GM10248 (cell line): ENCODE measurements at places on chromosomes 12 and 14.

DNA sequence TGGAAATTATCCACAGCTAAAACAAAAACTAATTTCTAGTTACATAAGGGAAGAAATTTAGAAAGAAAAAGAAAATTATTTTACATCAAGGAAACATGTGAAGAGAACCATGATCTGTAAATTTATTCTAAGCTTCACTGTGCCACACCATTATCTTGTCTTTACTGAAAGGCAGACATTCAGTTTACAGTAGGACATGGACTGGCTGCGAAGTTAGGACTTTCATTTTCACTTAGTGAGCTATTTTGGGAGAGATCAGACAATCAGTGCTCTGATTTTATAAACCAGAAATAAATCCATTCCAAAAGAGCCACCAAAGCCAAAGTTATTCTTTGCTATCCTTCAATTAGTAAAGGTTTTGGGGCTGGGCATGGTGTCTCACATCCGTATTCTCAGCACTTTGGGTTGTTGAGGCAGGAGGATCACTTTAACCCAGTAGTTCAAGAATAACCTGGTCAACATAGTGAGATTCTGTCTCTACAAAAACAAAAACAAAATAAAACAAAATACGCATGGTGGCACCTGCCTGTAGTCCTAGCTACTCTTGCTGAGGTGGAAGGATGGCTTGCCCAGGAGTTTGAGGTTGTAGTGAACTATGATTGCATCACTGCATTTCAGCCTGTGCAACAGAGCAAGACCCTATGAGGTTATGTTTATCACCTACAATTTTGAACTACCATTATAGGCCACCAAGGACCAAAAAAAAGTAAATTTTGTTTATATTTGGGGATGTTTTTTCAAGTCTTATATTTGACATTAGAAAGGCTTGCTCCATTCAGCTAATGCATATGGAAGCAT is 1084.8 kb upstream of the ATXN7L3B start:
- DNase-seq = no peak

DNA sequence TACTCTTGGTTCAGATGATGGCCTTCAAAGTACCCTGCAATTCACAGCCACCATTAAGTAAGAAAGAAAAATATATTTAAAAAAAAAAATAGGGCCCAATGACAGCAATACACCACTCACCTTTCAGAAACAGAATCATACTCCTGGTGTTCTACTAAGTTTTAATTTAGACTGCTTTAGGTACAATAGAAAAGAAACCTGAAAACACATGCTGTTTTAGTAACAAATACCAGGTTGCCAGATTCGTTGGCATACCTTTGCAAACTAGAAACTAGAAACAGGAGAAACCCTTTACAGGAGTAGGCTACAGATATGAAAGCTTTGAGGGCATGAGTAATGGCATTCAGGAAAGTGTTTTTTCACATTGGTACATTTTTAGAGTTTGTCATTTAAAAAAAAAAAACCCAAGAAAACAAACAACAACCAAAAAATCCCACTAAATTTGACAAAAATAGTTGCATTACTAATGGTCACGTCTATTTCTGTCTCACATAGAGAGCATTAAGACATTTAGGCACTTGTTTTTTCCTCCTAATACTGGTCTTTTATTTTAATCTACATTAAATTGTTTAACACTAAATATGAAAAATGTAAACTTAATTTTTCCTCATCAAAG is 4.0 kb downstream of the SIX1 start:
- no peak for DNase-seq

DNA sequence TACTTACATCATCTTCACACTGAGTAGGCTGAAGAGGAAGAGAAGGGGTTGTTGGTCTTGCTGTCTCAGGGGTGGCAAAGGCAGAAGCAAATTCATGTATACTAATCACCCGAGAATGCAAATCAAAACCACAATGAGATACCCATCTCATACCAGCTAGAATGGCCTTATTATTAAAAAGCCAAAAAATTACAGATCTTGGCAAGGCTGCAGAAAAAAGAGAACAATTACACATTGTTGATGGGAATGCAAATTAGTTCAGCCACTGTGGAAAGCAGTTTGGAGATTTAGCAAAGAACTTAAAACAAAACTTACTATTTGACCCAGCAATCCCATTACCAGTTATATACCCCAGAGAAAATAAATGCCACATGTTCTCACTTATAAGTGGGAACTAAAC is 154.9 kb downstream of the SEC23A start:
- DNase-seq = no peak

DNA sequence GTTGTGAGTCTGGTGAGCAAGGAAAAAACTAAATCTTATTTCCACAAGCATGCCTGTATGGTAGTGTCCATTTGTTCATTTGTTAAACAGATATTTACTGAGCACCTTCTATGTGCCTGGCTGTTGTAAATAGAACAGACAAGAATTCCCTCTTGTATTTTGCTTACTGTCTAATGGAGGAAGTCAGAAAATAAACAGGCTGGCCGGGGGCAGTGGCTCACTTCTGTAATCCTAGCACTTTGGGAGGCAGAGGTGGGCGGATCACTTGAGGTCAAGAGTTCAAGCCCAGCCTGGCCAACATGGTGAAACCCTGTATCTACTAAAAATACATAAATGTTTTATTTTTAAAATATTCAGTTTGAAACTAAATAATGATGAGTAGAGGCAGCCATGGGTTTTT is 79.3 kb downstream of the GTF2A1 start:
- no peak for DNase-seq

DNA sequence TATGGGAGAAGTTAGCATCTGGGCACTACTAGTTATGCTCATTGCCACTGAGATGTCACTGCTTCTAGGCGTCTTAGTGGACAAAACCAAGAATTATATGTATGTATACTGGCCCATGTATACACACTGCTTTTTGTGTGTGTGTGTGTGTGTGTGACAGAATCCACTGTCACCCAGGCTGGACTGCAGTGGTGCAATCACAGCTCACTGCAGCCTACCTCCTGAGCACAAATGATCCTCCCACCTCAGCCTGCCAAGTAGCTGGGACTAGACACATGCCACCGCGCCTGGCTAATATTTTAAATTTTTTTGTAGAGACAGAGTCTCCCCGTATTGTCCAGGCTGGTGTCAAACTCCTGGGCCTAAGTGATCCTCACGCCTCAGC is 25.2 kb downstream of the LIMA1 start:
- DNase-seq = no peak

DNA sequence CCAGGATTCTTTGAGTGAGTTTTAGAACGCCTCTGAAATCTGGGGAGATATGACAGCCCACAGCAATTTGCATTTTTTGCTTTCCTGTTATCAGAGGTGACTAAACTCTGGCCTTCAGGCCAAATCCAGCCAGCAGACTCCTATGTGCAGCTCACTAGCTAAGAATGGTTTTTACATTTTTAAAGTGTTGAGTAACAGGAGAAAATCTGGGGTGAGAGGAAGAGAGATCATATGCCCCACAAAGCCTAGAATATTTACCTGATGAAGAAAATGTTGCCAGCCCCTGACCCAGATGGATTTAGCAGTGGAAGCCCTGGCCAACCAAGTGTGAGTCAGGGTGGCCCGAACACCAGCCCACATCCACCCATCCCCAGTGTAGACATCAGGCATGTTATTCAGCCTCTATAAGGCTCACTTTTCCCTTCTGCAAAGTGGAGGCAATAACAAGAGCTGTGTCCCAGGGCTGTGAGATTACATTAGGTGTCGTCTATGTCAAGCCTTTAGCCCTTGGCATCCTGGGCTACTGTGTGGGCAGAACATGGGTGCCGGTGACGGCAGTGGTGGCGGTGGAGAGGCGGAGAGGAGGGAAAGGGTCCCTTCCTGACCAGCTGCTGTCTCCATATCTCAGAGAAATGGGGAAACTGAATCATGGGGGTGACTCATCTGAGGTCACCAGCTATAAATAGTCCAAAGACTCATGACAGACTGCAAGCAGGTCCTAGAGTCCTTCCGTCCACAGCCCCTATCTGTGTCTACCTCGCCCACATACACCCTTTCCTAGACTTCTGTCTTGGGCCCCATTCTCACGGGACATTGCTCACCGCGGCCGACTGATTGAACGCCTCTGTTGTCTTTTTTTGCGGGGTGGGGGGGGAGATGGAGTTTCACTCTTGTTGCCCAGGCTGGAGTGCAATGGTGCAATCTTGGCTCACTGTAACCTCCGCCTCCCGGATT is 32.6 kb upstream of the CD9 start:
- DNase-seq = peak; percentile 82

DNA sequence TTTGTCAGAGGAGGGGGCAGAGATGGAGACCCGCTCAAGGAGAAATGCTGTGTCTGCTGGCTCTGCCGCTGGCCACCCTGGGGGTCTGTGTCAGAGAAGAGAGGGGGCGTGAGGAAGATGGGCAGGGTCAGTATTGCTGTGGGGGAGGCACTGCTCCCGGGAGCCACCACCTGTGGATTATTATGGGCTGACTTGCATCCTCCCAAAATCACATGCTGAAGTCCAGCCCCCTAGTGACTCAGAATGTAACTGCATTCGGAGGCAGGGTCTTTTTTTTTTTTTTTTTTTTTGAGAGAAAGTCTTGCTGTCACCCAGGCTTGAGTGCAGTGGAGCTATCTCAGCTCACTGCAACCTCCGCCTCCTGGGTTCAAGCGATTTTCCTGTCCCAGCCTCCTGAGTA is 12.3 kb downstream of the ABCD4 start:
- no peak for DNase-seq

GRCh38 chr14:80428671-80429070 is 217.4 kb upstream of the DIO2 start:
- no peak for DNase-seq

GRCh38 chr14:25308244-25308643 is 258.3 kb upstream of the STXBP6 start:
- DNase-seq = no peak

DNA sequence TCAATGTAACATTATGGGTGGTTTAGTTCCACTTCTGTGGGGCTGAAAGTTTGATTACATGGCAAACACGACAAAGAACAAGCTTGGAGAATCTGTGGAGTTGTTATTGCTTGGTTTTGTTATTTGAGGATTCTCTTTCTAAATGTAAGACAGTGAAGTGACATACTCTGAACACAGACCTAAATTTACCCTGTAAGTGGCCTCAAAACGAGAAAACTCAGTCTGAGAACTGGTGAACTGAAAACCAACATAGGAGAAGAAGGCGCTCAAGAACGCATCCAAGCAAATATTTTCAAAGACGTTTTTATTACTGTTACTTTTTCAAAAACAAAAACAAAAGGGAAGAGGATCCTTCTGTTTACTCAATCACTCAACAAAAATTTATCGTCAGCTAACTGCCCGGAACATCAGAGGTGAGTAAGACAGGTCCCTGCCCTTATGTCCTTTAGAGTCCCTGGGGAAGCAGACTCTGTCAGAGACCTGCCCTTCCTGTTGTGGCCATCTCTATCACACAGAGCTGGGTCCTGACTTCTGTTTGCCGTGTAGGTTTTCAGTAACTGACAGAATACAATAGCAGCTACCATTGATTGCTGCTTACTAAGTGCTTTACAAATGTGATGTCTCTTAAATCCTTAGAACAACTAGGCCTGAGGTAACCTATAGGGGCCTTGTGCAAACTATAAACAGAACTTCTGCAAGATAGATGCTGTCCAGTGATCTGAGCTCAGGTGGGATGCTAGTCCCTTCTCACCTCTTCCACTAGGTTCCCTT is 79.3 kb upstream of the C12orf71 start:
- DNase-seq = no peak

DNA sequence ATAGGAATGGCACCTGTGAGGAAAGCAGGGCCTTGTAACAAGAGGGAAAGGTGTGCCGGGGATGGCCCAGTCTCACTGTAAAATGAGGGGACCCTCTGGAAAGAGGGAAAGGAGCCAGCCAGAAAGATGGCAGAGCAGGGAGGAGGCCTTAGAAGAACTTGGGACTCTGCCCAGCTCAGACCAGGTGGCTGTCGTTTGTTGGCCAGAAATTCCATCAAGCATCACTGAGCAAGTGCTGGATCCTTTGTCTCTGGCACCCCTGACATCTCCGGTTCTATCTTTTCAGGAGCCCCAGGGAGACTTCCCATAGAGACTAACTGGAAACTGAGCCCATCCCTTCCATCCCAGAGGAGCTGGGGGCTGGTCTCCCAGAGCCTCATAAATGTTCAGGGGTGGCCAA is 43.3 kb downstream of the DEGS2 start:
- DNase-seq = no peak

- no peak for DNase-seq
These were observed 21.5 kb downstream of the PPTC7 start for GRCh38 chr12:110561471-110562201.

DNA sequence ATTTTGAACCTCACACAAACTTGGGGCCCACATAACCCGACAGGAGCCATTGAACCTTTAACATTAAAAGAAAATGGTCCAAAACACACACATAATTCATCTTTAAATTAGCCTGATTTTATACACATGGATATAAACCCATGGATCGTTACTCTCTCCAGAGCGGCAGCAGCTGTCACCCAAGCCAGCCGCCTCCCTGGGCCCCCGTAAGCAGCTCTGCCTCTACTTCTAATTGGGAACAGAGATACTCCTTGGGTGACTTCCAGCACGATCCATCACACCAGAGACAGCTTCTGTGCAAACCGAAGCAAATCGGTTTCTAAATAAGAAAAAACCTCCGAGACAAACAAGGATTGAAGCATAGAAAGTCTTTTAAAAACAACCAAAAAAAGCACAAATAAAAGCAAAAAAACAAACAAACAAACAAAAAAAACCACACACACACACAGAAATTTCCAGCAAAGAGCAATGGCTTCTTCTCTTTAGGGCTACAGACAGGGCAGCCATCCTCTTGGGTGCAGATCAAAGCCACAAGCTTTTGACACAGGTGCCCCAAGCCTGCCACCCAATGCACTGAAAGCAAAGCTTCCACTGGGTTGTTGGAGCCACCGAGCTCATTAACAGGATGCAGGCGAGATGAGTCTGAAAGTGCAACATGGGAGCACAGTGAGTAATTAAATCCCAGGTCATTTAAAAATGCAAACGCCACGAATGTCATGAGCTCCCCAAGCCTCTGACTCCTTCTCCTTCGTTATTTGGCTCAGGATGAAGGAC is 156.9 kb downstream of the DPF3 start:
- DNase-seq = no peak
